ENCODE measurements at places on chromosomes 1 and 21.

DNA sequence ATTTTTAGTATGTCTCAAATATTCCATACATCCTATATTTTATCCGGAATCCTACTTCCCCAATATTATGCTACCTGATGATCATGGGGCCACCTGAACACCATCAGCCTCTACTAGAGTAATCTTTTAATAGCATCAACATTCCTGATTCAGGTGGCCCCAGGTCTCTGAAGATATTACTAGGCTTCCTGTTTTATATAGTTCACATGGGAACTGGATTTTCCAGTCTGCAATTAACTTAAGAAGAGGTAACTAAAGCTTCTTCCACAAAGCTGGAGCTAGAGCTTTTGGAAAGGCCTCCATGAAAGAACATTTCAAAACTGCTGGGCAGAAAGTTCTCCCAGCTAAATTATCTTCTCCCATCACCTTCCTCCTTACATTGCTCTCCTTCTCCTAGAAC, 72.3 kb upstream of the ADAM30 start:
- DNase-seq: no peak

DNA sequence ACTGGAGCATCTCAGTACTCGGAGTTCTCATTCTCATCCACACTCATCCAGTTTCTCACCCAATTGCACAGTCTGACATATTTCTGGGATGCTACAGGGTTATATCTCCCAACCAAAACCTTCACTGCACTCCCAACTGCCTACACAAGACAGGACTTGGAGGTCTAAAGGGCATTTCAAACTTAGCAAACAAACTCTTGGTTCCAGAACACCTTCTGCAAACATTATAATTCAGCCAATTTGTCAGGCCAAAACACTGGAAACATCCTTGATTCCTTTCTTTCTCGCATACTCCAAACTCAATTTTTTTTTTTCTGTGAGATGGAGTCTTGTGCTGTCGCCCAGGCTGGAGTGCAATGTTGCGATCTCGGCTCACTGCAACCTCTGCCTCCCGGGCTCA, 7.9 kb downstream of the SLAMF1 start:
- no peak for DNase-seq

- no peak for DNase-seq
These were observed 7.2 kb upstream of the COL6A1 start for GRCh38 chr21:45974073-45975019.

DNA sequence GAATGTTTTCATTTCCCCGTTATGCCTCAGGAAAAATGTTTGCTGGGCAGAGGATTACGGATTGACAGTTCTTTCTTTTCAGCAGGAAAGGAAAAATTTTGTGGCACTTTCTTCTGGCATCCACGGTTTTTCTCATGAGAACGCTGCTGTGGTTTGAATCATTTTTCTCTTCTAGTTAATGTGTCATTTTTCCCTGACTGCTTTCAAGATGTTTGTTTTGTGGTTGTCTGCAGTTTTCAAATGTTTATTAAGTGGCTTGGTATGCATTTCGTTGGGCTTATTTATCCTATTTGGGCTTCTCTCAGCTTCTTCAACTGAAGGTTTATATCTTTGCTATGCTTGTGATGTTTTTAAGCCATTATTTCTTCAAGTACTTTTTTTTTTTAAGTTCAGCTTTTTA, 359.0 kb downstream of the RGS7 start:
- DNase-seq: no peak

- no peak for DNase-seq
These were observed 6.6 kb downstream of the ATF3 start for GRCh38 chr1:212615201-212615470.

GRCh38 chr1:241475671-241476070, 43.9 kb downstream of the FH start:
- DNase-seq: no peak

DNA sequence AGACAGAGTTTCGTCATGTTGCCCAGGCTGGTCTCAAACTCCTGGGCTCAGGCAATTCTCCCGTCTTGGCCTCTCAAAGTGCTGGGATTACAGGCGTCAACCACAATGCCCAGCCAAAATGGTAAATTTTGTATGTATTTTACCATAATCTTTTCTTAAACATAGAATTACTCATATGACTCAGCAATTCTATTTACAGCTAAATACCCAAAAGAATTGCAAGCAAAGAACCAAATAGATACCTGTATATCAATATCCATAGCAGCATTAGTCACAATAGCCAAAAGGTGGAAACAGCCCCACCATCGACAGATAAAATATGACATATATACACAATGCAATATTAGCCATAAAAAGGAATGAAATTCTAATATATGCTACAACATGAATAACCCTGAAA, 36.5 kb downstream of the TESK2 start:
- no peak for DNase-seq

DNA sequence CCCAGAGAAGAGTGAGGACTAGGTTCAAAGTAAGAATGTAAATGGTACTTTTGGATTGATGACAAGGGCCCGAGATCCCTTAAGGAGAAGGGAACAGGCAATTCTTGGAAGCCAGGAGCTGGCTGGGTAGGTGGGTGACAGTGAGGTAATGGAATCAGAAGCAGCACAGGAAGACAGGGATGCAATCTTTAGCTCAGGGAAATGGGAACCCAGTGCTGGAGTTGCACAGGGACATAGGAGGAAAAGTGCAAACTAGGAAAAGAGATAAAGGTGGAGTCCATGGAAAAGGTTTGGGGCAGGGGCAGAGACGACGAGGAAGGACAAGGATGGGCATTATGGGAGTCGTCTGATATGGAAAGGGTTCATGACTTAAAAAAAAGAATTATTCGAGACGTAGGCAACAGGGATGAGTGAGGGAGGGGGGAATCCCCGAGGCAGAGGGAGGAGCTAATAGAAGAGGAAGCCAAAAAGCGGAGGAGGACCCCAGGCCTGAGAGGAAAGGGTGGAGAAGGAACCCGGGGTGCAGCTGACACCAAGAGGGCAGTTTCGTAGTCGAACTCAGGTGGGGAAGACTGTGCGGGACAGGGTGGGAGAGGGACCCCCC, 495 bp downstream of the PI4KB start:
- DNase-seq: peak; percentile 49
